ENCODE measurements at places on chromosomes 16 and 17. TPM values are rescaled to one million over a fixed set of nuclear protein-coding genes. Genes with fewer than 3 reads are reported as not detected.

DNA sequence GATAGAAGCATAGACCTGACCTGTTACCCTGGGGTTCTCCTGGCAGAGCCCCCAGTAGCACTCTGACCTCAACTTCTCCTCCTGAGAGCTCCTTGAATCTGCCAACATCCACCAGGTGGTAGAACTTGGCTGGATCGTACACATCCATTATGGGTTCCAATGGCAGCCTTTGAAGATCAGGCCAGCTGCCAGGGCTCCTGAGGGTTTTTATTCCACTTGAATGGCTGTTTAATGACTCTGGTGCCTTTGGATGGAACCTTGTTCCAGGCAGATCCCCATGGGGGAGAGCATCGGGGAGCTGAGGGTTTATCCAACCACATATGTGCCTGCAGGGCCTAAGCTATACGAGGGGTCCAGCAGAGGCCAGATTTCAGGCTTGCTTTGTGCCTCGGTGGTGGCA lies 47.1 kb upstream of the CLEC19A start:
- H3K4me1 ChIP-seq = no peaks in the 10 kb centered on the region
- no peak for DNase-seq
- H3K27ac ChIP-seq = no peak overlapping the region

GRCh38 chr16:79484237-79484636 lies 116.3 kb downstream of the MAF start:
- no peak for DNase-seq
- H3K27me3 ChIP-seq = no peaks in the 10 kb centered on the region
- no peak overlapping the region for H3K4me3 ChIP-seq
- no peaks in the 10 kb centered on the region for H3K36me3 ChIP-seq
- H3K4me1 ChIP-seq = no peaks in the 10 kb centered on the region

GRCh38 chr16:67796099-67796718 lies 10.2 kb downstream of the RANBP10 start:
- no peaks in the 10 kb centered on the region for H3K27me3 ChIP-seq
- DNase-seq = no peak
- no peaks in the 10 kb centered on the region for H3K36me3 ChIP-seq
- H3K4me3 ChIP-seq = no peak overlapping the region

DNA sequence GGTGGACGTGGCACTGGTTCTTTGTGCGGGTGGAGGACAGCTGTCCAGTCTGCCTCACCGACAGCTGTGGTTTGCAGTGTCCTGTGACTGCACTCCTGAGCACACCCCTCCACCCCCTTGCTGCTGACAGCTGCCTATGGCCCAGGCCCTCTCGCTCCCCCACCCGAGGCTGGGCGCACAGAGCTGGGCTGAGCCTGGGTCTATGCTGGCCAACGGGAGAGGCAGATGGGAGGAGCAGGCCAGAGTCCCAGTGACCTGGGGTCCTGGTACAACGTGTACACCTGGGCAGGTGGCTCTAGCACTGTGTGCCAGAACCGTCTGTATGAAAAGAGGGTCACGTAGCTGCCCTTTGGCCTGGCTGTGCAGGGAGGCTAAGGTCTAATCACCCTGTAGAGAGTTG lies 30.5 kb downstream of the BAIAP2 start:
- no peaks in the 10 kb centered on the region for H3K27me3 ChIP-seq
- no peaks in the 10 kb centered on the region for H3K36me3 ChIP-seq
- DNase-seq = no peak

GRCh38 chr16:55389426-55390073 lies 65.5 kb downstream of the IRX6 start:
- H3K4me3 ChIP-seq = no peak overlapping the region
- no peaks in the 10 kb centered on the region for H3K36me3 ChIP-seq
- DNase-seq = no peak
- no peaks in the 10 kb centered on the region for H3K27me3 ChIP-seq
- no peaks in the 10 kb centered on the region for H3K4me1 ChIP-seq

- H3K4me1 ChIP-seq = no peaks in the 10 kb centered on the region
- H3K36me3 ChIP-seq = no peaks in the 10 kb centered on the region
- H3K27me3 ChIP-seq = no peaks in the 10 kb centered on the region
- H3K27ac ChIP-seq = no peak overlapping the region
- DNase-seq = no peak
These were observed 13.5 kb upstream of the COG1 start for GRCh38 chr17:73179387-73179786.

DNA sequence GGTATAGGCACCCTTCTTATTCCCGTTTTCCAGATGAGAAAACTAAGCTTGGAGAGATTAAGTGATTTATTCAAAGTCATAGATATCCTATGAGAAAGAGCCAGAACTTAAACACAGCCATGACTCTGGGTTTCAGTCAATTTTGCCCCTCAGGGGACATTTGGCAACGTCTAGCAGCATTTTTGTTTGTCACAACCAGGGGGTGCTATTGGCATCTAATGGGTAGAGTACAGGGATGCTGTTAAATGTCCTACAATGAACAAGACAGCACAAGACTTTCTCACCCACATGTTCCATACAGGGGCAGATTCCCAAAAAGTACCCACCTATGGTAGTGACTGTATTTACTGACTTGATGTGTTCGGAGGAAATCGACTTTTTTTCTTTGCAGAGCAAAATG lies 4.8 kb upstream of the SHISA9 start:
- H3K36me3 ChIP-seq = no peaks in the 10 kb centered on the region
- no peaks in the 10 kb centered on the region for H3K27me3 ChIP-seq
- H3K27ac ChIP-seq = no peak overlapping the region
- DNase-seq = peak; percentile 15

DNA sequence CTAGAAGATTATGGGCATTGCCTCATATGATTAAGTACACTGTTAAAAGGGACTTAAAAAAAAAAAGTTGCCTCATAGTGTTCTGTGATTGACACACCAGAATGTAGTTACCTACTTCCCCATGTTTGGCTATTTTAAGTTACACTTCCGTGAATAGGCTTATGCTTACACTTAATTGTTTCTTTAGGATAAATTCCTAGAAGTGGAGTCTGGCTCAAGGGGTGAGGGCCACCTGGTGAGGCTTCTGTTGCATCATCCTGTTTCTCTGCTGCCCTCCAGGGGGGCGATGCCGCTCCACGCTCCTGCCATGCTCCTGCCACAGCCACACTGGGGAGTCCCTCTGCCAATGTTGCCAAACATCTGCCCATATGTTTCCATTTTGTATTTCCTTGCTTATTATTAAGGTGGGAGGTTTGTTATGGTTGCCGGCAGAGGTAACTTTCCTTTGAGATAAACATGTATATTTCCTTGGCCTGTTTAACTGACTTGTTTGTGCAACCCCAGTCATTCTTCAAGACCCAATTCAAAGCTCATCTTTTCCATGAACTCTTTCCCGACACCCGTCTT lies 73.1 kb downstream of the KSR1 start:
- no peaks in the 10 kb centered on the region for H3K36me3 ChIP-seq
- no peaks in the 10 kb centered on the region for H3K27me3 ChIP-seq
- H3K27ac ChIP-seq = no peak overlapping the region
- H3K4me3 ChIP-seq = no peak overlapping the region

DNA sequence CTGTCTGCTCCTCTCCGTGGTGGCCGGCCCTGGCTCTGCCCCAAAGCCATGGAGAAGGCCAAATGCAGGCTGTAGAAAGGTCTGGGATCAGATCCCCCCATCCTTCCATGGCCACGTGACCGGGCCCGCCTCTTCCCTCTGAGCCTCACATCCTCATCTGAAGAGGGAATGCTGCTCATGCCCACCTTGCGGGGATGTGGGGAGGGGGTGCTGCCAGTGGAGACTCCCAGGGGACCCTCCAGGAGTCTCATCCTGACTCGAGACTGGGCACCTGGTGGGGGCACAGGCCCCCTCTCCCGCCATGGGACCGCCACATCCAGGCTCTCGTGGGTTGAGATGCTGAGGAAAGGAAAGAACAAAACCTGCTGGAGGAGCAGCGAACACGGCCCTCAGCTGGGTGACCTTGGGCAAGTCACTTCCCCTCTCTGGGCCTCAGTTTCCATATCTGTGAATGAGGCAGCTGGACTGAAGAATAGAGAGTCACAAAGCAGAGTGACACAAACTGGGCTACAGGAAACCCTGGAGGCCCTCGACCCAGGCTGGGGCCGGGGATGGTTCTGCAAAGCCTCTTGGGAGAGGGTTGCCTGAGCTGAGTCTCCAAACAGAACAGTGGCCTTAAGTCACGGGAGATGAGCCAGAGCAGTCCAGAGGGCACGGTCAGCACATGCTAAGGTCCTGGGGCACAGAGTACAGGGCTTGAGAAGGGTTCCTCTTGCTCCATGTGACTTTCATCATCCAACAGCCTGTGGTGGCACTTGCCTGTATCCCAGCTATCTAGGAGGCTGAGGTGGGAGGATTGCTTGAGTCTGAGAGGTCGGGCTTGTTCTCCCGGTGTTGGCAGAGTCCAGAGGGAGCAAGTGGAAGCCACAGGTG lies 30.1 kb downstream of the SOCS1 start:
- H3K4me3 ChIP-seq = no peak overlapping the region
- no peak overlapping the region for H3K27ac ChIP-seq

- H3K36me3 ChIP-seq = no peaks in the 10 kb centered on the region
- peaks cover 18% of the 10 kb centered on the region for H3K4me1 ChIP-seq
- no peak for DNase-seq
- no peak overlapping the region for H3K27ac ChIP-seq
- H3K4me3 ChIP-seq = no peak overlapping the region
These were observed 108.2 kb downstream of the RPTOR start for GRCh38 chr17:80652756-80653330.

DNA sequence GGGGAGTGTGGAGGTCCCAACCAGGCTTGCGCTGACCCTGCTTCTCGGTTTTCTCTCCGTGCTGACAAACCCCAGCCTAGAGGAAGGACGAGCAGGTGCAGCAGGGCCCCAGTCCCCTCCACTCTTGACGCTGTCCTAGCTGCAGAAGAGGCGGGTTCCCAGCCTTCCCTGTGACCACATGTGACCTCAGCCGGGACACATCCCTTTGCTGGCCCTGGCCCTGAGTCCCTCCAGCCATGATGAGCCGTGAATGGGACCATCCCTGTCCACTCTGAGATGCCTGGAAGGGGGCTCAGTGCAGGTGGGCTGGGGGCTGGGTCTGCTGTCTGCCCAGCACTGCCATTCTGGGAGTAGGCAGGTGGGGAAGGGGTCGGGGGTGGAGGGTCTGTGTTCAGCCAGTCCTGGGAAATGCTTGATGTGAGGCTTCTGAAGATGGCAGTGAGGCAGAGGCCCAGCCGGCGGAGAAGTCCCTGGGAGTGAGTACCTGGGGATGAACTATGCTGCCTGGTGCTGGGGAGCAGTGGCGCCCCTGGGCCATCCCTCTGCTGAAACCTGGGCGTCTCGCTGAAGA lies 1.9 kb upstream of the TUBB3 start:
- no peak overlapping the region for H3K4me3 ChIP-seq
- no peak for DNase-seq
- H3K36me3 ChIP-seq = no peaks in the 10 kb centered on the region
- H3K4me1 ChIP-seq = peaks cover 26% of the 10 kb centered on the region
- H3K27ac ChIP-seq = peak overlapping the region; percentile 99

DNA sequence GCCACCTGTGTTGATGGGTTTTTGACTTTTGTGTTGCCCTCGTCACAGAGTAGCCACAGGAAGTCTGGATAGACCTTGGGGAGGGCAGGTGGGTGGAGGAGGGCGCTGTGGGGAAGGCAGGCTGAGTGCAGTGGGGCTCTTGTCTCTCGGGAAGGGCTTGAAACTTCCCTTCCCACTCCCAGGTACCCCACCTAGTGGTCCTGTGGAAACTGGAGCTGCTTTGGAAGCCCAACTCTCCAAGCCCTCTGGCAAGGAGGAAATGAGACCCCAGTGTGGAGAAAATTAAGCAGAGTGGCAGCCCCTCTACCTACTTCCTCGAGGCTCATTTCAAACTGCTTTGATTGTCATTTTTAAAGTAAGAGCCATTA lies 9.2 kb downstream of the CA5A start:
- peaks cover 6% of the 10 kb centered on the region for H3K27me3 ChIP-seq
- no peaks in the 10 kb centered on the region for H3K36me3 ChIP-seq
- H3K4me1 ChIP-seq = no peaks in the 10 kb centered on the region
- no peak overlapping the region for H3K27ac ChIP-seq
- H3K4me3 ChIP-seq = no peak overlapping the region

Gene BICDL2
- not detected for total RNA-seq

Gene OGFOD1
- total RNA-seq = 55.0 TPM
